ENCODE measurements at places on chromosomes 6 and 20. TPM values are rescaled to one million over a fixed set of nuclear protein-coding genes. Genes with fewer than 3 reads are reported as not detected.

Gene SGK2
- 0.48 TPM for total RNA-seq

Gene C6orf58
- not detected for total RNA-seq

Gene KCNK5
- total RNA-seq: 7.8 TPM

Gene ADGRF5
- total RNA-seq: not detected

- no peak overlapping the region for H3K27ac ChIP-seq
- peaks cover 4% of the 10 kb centered on the region for H3K4me1 ChIP-seq
- H3K4me3 ChIP-seq: no peak overlapping the region
- no peak for DNase-seq
- H3K36me3 ChIP-seq: peaks cover 2% of the 10 kb centered on the region
- H3K27me3 ChIP-seq: peaks cover 27% of the 10 kb centered on the region
These were observed 221.8 kb upstream of the GGTLC1 start for GRCh38 chr20:24210356-24210755.

- H3K27me3 ChIP-seq: peaks cover 4% of the 10 kb centered on the region
- peaks cover 5% of the 10 kb centered on the region for H3K4me1 ChIP-seq
- DNase-seq: no peak
- no peak overlapping the region for H3K27ac ChIP-seq
- H3K36me3 ChIP-seq: no peaks in the 10 kb centered on the region
- H3K4me3 ChIP-seq: no peak overlapping the region
These were observed 125.3 kb upstream of the AKIRIN2 start for GRCh38 chr6:87827346-87827745.

- DNase-seq: no peak
- H3K36me3 ChIP-seq: no peaks in the 10 kb centered on the region
- H3K27me3 ChIP-seq: no peaks in the 10 kb centered on the region
- no peak overlapping the region for H3K27ac ChIP-seq
These were observed 7.7 kb upstream of the RPL7L1 start for GRCh38 chr6:42871711-42872110.

DNA sequence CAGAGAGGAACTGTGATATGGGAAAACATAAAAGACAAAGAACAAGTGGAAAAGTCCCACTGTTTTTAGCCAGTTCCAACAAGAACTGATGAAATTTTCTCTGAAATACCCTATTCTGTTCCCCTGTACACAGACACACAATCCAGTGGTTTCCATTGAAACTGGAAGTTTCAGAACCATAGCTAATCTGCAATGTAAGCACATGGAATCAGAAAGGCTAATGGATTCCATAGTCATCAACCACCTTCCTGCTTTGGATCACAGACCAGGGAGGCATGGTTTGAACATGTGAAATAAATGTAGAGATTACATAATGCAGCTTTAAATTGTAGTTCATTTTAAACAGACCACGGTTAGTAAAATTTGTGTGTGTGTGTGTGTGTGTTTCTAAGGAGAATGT is 242.1 kb downstream of the GJA1 start:
- no peak for DNase-seq
- no peak overlapping the region for H3K4me3 ChIP-seq
- no peaks in the 10 kb centered on the region for H3K36me3 ChIP-seq

DNA sequence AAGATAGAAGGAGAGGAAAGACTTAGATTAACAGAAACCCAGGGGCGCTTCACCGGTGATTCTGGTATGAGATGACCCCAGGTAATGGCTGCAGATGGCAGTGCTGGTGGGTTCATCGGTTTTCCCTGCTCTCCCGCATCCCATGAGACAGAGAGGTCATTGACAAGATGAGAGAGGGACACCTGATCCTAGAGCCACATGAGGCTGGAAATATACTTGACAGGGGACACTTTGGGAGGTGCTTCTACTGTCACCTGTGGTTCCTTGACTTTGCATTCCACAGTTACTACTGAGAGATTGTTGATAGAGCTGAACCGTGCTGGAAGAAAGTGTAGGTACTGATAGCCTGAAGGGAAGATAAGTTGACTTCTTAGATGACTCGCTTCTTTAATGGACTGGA is 74.3 kb downstream of the SYNDIG1 start:
- H3K36me3 ChIP-seq: no peaks in the 10 kb centered on the region
- no peak overlapping the region for H3K27ac ChIP-seq
- DNase-seq: no peak
- peaks cover 5% of the 10 kb centered on the region for H3K27me3 ChIP-seq
- no peaks in the 10 kb centered on the region for H3K4me1 ChIP-seq
